ENCODE measurements at places on chromosomes 3 and 15.

GRCh38 chr3:188380722-188381121 is 226.8 kb downstream of the LPP start:
- no peak for DNase-seq

DNA sequence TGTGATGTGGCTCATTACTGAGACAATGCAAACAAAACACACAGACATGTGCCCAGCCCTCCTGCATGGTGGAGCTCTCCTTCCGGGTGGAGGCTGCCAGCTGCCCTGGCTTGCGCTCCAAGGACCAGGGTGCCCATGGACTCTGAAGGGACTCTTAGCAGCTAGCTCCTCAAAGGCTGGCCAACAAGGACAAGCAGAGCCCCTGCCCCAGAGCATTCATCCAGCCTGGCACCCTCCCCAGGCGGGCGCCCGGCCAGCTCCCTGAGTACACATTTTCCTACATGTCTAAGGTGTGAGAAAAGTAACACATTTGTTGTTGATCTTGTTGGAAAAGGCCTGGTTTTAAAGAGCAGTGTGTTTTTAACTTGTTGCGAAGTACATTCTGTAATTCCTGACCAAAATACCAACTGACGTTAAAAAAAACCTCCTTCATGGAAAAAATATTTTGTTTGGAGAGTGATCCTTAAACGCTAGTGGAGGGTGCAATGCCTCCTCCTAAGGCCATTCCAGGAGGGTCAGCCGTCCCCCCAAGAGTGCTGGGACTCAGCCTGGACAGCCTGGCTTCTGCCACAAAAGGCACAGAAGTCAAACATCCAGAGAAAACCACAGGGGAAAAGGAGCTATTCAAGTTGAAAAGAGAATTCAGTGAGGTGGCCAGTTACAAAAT is 86.9 kb downstream of the KLF15 start:
- no peak for DNase-seq

- DNase-seq, result no peak
Observed at GRCh38 chr3:52494445-52494844, 693 bp upstream of the STAB1 start.

DNA sequence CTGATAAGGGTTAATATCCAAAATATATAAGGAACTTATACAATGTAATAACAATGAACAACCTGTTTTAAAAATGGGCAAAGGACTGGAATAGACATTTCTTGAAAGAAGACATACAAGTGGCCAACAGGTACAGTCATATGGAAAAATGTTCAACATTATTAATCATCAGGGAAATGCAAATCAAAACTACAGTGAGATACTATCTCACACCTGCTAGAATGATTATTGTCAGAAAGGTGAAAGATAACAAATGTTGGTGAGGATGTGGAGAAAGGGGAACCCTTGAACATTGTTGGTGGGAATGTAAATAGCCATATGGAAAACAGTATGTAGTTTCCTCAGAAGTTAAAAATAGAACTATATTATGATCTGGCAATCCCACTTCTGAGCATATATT is 20.4 kb downstream of the GOLM2 start:
- no peak for DNase-seq

GRCh38 chr15:82898961-82899360 is 53.6 kb downstream of the HOMER2 start:
- DNase-seq, result no peak

DNA sequence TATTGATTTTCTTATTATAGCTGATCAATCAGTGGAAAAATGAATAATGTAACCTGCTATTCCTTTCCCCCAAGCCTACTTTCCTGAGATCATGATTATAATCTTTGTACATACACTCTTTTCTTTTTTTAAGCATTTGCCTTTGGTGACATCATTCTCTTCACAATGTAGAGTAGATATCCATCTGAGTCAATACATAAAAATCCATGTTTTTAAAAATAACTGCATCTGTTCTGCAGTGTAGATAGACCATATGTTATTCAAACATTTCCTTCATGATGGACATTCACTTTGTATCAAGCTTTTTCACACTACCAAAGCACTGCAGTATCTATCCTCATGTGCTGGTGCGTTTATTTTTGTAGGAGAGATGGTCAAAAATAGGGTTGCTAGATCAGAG is 211.1 kb downstream of the PTPRG start:
- DNase-seq, result peak; percentile 61
